ENCODE measurements at places on chromosomes 5 and 9. TPM values are rescaled to one million over a fixed set of nuclear protein-coding genes. Genes with fewer than 3 reads are reported as not detected.

Gene ZNF618
- not detected for total RNA-seq

Gene IL17B
- not detected for total RNA-seq

GRCh38 chr9:37464006-37464405 is 1.2 kb downstream of the ZBTB5 start:
- peak overlapping the region; percentile 84 for H3K27ac ChIP-seq
- peaks cover 5% of the 10 kb centered on the region for H3K36me3 ChIP-seq
- peaks cover 41% of the 10 kb centered on the region for H3K4me1 ChIP-seq
- no peak for DNase-seq
- peak overlapping the region; percentile 89 for H3K4me3 ChIP-seq
- H3K27me3 ChIP-seq, result no peaks in the 10 kb centered on the region

- no peaks in the 10 kb centered on the region for H3K27me3 ChIP-seq
- H3K4me3 ChIP-seq, result no peak overlapping the region
These were observed 42.8 kb downstream of the ACO1 start for GRCh38 chr9:32427111-32427873.

DNA sequence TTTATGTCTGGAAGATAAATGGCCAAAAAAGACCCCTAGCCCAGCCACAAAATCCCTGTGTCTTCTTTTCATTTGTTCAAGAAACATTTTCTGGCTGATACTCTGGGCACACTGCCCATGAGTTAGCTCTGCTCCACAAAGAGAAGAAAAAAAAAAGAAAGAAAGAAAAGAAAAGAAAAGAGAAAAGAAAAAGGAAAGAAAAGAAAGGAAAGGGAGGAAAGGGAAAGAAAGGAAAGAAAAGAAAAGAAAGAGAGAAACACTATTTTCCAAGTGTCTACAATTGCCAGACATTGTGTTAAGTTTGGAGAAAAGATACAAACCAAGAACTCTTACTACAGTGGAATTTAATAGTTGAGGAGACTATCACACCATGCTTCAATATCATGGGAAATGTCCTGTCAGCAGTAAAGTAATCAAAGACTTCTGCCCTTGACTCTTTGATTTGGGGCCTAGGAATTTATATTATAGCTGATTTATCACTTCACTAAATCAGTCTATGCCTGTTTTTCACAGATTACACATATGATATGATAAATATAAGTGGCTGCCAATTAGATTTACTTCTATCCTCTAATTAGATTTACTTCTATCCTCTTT is 3.0 kb downstream of the TRMO start:
- no peaks in the 10 kb centered on the region for H3K27me3 ChIP-seq
- H3K4me3 ChIP-seq, result no peak overlapping the region
- H3K36me3 ChIP-seq, result peaks cover under 1% of the 10 kb centered on the region
- peaks cover 42% of the 10 kb centered on the region for H3K4me1 ChIP-seq
- DNase-seq, result no peak
- 0 out of 2 replicates have a peak overlapping the region, but pooled peaks have one; percentile 1 for H3K27ac ChIP-seq

GRCh38 chr5:58327289-58327688 is 132.6 kb downstream of the PLK2 start:
- H3K4me3 ChIP-seq, result no peak overlapping the region
- DNase-seq, result no peak
- H3K27ac ChIP-seq, result no peak overlapping the region
- no peaks in the 10 kb centered on the region for H3K4me1 ChIP-seq
- H3K27me3 ChIP-seq, result no peaks in the 10 kb centered on the region
- no peaks in the 10 kb centered on the region for H3K36me3 ChIP-seq
